ENCODE measurements at places on chromosomes 6 and 20.

DNA sequence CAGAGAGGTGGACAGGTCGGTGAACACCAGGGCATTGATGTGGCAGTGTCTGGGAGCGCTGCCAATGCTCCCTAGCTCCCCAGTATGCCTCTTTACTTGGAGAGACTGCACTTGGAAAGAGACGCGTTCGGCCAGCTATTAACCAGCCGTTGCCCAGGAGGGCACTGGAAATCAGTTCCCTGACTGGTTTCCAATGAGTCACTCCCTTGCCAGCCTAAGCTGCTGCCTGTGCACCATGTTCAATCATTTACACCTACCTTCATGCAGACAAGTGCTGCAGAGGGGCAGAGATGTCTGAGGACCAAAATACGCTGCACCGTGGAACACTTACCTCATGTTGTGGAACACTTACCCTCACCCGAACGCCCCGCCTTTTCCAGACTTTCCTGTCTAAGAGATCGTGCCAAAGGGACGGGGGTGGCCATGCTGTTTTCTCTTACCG, 151.6 kb downstream of the SOBP start:
- no peak for DNase-seq

GRCh38 chr6:115887891-115888290, 172.8 kb downstream of the FRK start:
- no peak for DNase-seq

DNA sequence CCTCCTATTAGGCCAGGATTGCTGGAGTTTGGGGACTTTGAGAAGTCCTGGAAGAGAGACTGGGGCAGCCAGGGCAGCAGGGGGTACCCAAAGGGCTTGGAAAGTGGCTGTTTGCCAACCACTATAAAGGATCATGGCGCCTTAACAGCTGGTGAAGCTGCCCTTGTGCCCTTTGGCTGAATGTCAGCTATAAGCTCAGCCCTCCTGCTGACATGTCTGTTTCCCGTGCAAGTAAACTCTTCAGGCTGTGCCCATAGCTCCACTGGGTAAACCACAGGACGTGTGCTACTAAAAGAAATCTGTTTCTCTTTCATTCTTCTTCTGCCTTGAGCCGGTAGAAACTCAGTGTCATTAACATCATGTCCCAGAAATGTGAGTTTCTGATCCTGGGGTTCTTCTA, 97.3 kb downstream of the CAP2 start:
- no peak for DNase-seq

- no peak for DNase-seq
Observed at GRCh38 chr6:90859056-90859455, 272.2 kb upstream of the MAP3K7 start.

DNA sequence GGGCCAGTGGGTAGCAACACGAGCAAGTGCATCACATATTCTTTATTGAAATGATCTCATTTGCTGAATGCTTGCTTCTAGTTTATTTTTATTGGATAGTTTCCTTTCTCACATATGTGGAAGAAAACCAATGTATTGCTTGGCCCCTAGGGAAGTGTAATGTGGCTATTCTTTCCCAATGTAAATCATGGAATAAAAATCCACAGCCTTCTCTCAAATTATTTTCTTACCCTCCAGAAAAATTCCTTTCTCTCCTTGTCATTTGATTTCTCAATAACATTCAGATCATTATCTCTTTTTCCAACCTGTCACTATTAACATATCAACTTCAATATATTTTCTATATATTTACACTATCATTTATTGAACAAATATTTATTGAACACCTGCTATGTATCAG, 51.9 kb upstream of the PTPRK start:
- DNase-seq: no peak

GRCh38 chr6:79466207-79466834, 70.9 kb downstream of the LCA5 start:
- DNase-seq: no peak

DNA sequence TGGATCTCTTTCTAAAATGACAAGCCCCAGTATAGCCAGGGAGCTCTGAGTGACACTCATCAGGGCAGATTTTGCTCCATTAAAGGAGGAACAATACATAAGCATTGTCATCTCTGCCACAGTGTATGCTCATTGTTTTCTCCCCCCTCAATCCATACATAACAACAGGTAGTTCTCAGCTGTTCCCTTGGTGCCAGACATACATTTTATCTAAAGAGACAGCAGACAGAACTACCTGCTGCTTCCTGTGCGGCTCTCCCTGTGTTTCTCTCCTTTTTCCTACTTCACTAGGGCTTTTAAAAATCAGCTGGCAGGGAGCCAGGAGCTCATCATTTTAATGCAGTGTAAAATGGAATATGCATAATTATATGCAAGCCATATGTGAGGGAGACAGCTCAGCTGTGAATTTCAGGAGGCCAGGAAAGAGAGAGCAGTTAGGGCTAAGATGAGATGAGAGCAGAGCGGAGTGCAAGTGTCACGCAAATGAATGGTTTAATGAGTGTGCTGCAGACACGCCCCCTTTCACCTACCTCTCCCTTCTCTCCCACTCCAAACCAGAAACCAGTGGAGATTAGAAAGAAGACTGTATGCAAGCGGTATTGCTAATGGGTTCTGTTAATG, 96.0 kb downstream of the SOBP start:
- no peak for DNase-seq

DNA sequence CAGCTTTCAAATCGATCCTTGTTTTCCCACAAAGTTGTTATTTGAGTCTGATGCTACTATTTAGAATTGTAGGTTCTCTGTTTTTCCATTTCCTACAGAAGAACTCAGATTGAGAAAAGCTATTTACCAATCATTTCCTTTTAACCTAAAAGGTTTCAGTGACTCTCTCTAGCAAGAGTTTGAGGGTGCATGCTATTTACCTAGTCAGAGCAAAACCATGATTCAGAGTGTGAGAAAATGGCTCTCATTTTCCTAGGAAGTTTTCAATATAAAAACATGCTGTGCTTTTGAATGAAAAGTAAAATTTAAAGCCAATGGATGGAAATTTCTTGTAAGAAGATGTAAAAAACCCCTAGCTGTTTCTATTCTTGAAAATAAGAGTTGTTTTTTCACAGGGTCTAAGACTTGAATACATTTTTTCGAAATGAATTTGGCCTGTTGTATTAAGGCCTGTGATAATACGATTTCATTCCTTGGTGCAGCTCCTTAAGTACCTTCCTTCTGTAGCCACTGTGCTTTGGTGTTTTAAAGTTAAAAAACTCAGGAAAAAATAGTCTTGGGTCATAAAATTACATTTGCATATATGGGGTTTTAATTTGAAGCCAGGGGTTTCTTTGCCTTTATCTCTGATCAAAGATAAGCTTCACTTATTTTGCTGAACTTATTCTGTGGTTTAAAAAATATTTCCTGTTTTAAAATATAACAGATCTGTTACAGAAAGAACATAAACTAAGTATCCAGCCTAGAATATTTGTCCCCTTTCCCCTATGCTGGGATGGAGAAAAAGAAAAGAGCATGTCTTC, 18.0 kb upstream of the RSPH3 start:
- no peak for DNase-seq

DNA sequence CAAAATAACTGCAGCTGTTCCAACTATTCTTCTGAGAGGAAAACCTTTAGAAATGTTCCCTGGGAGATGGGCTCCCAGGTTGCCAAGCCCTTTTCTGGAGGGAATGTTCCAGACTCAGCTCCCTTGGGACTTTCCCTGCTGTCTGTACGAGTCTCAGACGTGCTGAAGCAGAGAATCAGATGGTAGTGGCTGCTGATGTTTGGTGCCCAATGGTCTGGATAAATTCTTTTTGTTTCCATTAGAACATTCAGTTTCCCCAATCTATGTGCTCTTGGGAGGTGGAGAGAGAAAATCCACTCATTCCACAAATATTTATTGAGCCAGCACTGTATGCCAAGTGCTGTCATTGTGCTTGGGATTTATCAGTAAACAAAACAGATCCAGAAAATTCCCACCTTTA, 40.0 kb downstream of the SNHG17 start:
- no peak for DNase-seq

DNA sequence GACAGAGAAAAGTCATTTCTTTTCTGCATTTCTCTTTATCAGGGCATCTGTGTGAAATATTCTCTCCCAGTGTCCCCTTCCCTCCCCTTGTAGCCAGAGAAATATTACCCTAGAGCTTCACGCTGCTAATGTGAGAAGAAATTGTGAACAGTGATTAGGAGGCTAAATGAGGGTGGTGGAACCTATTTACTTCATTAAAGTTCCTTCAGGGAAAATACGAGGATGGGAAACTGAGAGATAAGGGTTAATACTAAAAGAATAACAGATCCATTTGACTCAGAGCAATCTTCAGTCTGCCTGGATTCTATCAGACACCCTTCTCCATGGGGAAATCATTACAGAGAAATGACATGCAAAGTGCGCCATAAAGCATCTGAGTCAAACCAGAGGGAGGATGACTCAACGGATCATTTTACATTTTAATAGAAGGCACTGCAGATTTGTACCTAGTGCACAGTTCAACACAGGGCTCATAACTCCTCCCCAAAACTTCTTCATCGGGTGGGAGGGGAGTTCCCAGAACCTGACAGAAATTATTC, 131.3 kb downstream of the GJA10 start:
- peak; percentile 4 for DNase-seq

- no peak for DNase-seq
Observed at GRCh38 chr6:76852776-76853175, 610.5 kb downstream of the HTR1B start.

- DNase-seq: no peak
Observed at GRCh38 chr6:26436018-26436417, 4.3 kb upstream of the BTN3A3 start.

- no peak for DNase-seq
Observed at GRCh38 chr20:46312075-46312944, 4.0 kb upstream of the CDH22 start.

GRCh38 chr20:9363673-9364072, 150.7 kb upstream of the LAMP5 start:
- DNase-seq: no peak

DNA sequence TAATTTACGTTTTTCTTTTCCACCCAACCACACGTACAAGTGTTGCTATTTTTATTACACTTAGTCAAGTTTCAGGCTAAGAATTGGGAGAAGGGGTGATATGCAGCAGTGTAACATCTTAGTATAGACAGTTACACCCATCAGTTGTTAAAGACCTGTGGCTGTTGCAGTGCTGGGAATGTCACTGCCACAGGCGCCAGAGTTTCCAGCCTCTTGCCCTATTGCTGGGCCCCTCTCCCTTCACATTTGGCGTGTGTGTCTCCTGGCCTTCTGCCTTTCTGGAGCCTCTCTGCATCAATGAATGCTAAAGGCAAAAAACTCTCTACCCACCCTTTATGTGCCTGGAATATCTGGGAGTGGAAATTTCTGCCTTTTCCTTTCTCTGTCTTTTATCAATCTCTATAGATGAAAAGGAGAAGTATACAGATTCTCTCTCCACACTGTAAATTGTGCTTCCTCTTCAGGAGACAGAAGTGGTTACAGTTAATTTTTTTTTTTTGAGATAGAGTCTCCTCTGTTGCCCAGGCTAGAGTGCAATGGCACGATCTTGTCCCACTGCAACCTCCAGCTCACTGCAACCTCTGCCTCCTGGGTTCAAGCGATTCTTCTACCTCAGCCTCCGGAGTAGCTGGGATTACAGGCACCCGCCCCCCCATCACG, 73.0 kb downstream of the TIAM2 start:
- DNase-seq: no peak

GRCh38 chr6:105783333-105783935, 302.7 kb upstream of the PRDM1 start:
- DNase-seq: no peak

- DNase-seq: no peak
Observed at GRCh38 chr6:7264041-7264440, 49.0 kb downstream of the SSR1 start.

DNA sequence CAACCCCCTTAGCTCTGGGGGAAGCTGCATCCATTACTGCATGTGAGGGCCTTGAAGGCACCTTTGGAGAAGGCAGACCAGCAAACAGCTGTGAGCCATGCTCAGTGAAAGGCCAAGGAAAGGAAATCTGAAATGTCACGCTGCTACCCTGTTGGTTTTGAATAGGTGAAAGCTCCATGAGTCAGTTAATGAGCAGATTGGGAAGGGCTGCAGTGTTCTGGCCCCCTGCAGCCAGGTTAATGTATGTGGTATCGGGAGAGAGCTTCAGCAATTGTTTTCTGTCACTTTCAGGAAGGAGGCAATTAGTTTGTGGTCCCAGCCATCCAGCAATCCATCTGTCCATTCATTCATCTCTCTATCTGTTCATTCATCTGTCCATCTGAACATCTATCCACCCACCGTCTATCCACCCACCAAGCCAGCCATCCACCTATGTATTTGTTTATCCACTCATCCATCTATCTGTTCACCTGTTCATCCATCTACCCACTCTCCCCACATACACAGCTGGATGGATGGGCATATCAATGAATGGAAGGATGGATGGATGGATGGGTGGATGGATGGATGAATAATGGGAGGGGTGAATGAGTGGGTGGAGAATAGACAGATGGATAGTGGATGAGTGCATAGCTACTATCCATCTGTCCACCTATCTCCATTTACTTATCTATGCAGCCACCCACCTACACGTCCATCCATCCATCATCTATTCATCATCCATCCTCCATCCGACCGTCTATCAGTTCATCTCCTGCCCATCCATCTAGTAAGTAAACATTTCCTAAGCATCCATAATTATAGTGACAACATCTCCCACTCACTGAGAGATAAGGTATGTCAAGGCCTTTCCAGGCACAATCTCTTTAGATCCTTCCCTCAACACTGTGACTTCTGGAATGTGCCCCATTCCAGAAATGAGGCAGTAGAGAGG, 16.0 kb downstream of the PCK1 start:
- no peak for DNase-seq

DNA sequence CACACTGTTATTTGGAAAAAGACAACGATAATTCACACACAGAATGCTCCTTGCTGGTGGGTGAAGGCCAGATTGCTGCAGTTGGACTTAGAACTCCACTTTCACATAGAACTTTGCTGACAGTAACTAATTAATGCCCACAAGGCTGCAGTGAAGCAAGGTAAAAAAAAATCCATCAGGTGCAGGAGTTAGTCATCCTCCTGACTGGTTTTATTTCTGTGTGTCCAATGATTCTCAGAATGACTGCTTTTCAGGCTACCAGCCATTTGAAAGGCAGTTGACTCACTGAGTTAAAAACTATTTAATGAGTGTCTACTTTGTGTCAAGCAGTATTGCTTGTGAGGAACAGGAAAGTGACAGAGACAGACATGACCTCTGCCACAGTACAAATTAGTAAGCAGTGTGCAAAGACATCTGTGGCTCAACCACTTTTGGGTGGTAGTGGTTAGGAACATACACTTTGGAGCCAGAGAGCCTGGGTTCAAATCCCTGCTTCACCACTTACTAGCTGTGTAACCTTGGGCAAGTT, 41.9 kb downstream of the ELOVL5 start:
- no peak for DNase-seq

DNA sequence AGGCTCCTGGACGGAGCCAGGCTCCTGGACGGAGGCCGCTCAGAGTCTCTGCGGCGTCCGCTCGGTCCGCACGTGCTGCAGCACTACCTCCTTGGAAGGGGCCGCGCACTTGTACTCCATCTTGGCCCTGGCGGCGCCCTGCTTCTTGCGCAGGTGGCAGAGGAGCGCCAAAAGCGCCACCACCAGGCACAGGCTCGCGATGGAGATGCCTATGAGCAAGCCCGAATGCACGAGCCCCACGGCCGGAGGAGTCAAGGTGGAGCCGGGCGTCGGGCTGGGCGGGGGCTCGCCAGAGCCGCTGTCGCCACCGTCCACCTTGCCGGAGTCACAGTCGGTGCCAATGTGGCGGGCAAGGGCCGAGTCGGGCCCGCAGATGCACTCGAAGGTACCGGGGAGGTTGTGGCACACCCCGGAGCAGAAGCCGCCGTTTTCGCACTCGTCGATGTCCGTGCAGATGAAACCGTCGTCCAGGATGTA, 1.7 kb downstream of the THBD start:
- no peak for DNase-seq

All from GOT3 (cell line).